ENCODE measurements at places on chromosomes 5 and 9.

- DNase-seq = no peak
These were observed 116.9 kb upstream of the KLF9 start for GRCh38 chr9:70531311-70531710.

GRCh38 chr9:129075996-129076639, 4.8 kb upstream of the DOLPP1 start:
- DNase-seq = no peak

DNA sequence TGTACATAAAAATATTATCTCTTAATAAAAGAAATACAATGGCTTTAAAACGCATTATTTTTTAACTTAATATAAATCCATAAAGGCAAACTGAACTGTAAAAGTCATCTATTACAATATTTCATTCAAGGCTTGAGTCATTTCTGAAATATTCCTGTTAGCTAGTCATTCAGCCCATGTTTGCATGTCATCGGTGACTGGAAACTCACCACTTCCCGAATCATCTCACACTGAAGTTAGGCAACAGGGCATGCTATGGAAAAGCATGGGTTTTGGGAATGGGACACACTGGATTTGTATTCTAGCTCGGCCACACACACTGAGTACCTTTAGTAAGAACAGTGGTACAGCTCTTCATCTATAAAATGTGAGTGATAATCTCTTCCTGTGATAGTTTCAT, 691.1 kb upstream of the C9orf72 start:
- DNase-seq = no peak

DNA sequence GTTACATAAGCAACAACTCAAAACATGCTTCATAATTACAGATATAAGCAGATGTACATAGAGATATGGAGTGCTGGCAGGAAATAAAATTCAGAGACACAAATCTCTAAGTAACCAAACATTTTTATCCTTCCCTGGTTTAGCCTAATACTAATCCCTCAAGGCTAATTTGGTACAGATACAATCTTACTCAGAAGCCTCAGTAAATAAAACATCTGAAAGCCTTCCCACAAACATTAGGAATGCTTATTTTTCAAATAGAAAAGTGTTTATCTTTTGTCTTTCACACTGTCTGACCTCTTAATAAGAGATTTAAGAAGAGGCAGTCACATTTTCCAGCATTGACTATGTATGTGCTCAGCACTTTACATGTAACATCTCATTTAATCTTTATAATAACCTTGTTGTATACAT, 399.4 kb downstream of the ARRDC3 start:
- DNase-seq = no peak

- no peak for DNase-seq
These were observed 50.4 kb upstream of the FAM170A start for GRCh38 chr5:119578937-119579336.

DNA sequence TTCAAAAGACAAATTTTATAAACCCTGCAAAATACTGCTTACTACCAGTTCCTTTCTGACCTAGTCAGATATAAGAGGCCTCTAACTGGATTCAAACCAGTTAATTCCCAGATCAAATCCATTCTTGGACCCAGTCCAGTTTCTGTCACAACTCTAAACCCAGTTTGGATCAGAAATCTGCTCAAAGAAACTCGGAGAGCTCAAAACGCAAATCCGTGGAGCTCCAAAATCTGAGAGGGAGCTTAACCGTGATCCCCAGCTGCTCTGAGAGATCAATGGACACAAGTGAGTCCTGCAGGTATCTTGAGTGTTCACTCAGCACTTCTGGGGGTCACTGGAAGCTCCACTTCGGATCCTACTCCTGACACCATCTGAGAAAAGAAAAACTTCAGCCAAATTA, 348.1 kb upstream of the PTGER4 start:
- no peak for DNase-seq

DNA sequence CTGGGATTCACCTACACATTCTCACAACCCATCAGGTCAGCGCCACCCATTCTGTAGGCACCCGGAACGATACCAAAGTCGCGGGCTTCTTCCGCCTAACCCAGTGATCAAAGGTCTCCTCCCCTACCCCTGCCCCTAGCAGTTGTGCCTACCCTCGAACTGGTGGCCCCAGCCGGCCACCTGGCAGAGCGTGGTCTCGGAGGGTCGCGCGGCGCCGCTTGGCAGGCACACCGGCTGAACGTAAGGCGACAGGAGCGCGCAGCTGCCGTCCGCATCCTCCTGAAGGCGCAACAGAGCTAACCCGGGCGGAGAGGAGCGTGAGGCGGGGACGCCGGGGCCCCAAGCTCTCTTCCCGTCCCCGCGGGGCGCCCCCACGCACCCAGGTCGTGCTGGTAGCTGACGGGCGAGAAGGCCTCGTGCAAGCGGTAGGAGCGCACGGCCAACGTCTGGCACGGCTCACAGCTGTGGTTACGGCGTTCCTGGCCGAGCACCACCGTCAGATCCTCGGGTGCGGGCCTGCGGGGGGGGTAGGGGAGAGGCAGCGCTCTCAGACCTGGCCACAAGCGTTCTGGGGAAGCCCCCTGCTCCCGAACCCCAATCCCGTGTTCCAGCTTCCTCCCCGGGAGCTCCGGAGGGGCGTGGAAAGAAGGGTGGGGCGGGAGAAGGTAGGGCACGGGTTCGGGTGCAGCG, 2.8 kb upstream of the PFN3 start:
- DNase-seq = peak; percentile 60

DNA sequence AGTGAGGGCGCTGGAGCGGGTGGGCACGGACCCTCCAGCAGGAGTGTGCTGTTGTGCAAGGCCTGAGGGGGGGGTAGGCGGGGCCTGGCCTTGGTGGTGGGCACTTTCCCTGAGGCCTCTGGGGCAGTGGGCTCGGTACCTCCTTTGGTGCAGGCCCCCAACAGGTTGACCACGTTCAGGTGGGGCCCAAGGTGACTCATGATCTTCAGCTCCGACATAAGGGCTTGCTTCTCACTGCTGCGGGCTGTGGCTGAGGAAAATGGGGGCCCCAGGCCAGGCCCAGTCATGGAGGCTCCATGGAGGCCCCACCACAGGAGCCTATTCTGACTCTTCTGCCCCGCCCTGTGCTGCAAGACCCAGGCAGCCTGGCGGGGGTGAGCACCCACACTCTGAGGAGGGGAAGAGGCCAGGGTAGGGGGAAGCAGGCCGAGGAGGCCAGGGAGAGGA, 31.5 kb downstream of the PDGFRB start:
- no peak for DNase-seq

DNA sequence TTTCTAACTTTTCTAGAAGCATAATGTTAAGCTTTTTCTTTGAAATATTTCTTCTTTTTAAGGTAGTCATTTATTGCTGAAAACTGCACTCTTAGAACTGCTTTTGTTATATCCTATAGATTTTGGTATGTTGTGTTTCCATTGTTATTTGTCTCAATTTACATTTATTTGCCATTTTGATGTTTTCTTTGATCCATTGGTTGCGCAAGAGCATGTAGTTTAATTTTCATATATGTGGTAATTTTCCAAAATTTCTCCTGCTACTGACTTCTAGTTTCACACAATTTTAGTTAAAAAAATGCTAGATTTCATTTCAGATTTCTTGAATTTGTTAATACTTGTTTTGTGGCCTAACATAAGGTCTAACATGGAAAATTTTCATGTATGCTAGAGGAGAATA, 1029.3 kb upstream of the TYRP1 start:
- no peak for DNase-seq

- DNase-seq = no peak
These were observed 390.2 kb downstream of the TLR4 start for GRCh38 chr9:118094387-118094786.

DNA sequence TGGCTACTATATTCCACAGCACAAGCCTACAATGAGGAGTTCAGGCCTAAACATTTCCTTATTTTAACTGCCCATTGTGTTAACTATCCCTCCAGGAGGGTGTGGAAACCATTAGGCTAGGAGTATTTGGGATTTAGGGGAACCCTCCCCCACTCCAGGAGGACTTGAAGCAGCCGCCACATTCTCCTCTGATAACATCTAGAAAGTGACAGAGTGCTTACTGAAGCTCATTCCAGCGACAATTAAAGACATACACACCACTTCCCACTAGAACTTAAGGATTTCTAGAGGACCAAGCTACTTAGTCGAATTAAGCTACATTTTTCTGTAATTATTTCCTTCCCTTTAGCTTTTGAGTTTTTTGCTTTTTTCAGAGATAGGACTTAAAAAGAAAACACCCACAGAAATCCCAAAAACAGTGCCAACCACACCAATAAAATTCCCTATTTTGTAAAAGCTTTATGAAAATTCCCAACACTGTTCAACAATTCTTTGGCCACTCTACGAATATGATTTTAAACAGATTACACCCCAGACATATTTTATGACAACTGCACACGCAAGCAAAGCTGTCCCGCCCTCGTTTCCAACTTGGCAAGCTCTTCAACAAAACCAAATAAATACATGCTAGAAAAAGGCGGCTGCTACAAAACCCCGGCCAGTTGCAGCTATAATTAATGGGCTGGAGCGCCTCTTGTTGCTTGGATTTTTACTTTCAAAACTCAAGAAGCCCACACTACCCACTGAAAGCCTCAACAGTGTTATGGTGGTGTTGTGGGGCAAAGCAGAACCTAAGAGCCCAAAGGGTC, 4.5 kb downstream of the ROR2 start:
- DNase-seq = no peak

- DNase-seq = no peak
These were observed 86.4 kb upstream of the CDH6 start for GRCh38 chr5:31107091-31107518.

DNA sequence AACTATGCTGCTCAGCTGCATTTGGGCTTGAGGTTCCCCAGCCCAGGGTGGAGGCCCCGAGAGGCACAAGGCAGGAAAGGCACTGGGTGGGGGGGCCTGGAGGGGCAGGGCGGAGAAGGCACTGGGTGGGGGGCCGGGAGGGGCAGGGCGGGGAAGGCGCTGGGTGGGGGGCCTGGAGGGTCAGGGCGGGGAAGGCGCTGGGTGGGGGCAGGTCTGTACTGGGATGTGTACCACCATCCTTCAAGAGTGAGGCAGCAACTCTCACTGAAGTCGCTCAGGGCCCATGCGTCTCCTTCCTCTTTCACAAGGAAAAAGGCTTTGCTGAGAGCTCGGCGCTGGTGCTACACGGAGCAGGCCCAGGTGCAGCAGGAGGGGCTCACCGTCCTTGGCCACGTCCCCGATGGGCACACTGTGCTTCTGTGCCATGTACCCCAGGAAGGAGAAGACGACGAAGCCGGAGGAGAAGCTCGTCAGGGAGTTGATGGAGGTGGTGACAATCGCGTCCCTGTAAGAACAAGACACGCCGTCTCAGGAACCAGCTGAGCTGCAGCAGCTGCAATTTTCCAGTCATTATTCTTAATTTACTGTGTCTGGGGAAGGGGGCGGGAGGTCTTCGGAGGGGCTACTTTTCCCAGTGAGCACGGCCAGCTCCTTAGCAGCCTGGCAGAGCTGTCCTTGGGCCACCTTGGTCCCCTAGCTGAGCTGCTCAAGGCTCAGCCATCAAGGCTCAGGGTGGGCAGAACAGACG, 30.8 kb downstream of the SLC6A3 start:
- no peak for DNase-seq

- DNase-seq = peak; percentile 2
These were observed 82.6 kb downstream of the GALNT10 start for GRCh38 chr5:154273028-154273617.

DNA sequence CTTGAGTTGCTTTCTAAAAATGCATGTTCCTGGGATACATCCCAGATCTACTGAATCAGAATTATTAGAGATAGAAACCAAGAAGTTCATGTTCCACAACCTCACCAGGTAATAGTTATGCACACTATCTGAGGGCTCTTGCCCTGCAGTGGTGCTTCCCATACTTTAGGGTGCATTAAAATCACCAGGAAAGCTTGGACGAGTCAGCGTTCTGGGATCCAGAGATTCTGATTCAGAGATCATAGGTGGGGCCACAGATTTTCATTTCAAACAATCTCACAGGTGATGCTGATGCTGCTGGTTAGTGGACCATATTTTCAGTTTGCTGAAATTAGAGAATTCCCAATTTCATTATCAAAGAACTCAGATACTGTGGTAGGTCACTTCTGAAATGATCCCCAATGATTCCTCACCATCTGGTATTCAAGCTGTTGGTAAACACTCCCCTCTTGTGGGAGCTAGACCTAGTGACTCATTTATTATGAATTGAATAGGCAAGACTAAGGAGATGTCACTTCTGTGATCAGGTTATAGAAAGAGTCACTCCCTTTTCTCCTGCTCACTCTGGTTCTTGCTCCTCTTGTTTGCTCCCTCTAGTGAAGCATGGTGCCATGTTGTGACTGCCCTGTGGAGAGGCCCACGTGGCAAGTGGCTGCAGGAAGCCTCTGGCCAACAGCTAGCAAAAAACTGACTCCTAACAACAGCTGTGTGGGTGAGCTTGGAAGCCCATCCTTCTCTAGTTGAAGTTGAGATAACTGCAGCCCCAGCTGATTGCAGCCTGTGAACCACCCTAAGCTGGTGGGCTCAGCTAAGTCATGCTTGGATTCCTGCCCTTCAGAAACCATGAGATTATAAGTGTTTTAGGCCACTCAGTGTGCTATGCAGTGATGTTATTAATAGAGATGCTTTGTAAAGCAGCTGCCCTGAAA, 59.8 kb downstream of the SH3TC2 start:
- no peak for DNase-seq

Data from central memory CD4-positive, alpha-beta T cell (primary cell).